ENCODE measurements at places on chromosomes 1 and 21.

DNA sequence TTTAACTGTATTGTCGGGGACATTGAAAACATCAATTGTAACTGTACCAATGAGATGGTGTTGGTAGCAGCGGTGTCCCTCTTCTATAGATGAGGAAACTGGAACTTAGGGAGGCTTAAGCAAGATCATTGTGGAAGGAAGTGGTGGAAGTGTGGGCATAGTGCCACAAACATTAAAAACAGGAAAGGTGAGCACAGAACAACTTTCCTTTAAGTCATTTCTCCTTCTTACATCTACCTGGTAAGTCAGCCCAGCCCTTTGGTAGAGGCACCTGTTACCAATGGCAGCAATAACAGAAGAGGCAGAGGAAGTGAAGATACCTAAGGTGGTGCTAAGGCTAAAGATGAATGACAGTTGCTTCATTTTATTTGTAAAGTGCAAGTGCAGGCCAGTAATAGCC lies 12.0 kb upstream of the CTSS start:
- no peak for DNase-seq

- DNase-seq = no peak
These were observed 57.9 kb upstream of the S1PR1 start for GRCh38 chr1:101178688-101179491.

DNA sequence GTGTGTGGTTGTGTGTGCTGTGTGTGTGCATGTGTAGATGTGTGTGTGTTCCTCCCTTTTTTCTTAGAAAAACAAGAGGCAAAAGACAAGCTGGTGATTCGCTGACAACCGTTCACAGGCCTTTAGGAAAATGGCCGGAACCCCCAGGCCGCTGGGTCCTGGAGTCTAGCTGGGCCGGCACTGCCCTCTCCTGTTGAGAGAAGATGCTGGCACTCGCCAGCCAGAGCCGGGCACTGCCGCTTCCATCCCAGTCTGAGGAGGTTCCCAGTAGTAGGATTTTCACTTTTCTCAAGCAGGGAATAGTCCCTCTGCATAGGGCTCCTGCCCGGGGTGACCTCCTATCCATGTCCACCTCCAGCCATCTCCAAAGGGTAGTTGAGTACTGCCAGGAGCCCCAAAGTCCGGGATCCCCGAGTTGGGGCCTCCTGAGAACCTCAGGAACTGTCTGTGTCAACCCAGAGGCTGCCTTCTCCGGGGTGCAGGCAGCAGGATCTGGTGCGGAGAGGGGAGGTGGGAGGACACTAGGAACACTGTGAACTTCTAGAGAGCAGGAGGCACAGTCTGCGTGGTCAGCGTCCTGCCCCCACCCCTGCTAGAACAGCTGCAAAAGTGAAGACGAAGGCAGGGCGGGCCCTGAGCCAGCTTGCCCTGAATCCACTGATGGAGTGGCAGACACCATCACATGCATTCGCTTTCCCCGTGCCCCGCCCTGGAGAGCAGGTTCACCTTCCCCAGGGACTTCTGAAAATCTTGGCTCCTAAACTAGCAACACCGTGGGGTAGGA lies 44.1 kb upstream of the ARHGEF16 start:
- DNase-seq = no peak

- no peak for DNase-seq
These were observed 80.2 kb upstream of the PPP2R5A start for GRCh38 chr1:212205006-212205405.

GRCh38 chr1:48556186-48556850 lies 84.3 kb upstream of the SPATA6 start:
- no peak for DNase-seq

DNA sequence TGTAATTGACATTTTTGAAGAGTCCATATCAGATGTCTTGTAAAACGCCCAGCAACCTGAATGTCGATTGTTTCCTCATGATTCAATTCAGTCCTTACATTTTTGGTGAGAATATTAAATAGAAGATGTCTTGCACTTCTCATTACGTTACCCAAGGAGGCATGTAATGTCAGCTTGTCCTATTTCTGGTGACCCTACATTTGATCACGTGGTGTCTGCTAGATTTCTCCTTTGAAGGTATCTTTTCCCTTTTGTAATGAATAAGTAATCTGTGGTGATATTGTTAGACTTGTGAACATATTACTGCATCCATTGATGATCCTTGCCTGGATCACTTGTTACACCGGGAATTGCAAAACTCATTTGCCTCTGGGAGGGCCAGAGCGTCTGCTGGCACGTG lies 87.6 kb upstream of the DISP3 start:
- DNase-seq = no peak

GRCh38 chr1:213884942-213885341 lies 102.8 kb upstream of the PROX1 start:
- DNase-seq = no peak
